CD4-positive, alpha-beta T cell treated with Interleukin-15 for 4 hours (primary cell): ENCODE measurements at places on chromosomes 4 and X.
A peak's percentile ranks its signal among the peaks of the same experiment; 100 is the strongest.

DNA sequence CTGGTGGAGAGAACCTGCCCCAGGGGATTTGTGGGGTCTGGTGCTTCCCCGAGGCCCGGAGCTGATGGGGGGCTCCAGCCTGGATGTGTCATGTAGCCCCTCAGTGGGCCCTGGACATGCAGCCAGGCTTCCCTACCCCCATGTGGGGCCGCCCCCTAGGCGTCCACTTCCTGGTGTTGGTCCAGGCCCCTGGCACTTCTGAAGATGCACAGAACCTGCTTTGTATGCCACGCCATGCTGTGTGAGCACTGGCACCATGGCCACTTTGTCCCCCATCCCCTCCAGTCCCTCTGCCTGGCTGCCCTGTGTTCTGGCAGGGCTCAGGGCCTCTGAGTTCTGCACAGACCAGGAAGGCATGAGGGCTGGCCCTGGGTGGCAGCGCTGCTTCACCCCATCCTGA is 29.2 kb downstream of the WFS1 start:
- DNase-seq, result no peak

DNA sequence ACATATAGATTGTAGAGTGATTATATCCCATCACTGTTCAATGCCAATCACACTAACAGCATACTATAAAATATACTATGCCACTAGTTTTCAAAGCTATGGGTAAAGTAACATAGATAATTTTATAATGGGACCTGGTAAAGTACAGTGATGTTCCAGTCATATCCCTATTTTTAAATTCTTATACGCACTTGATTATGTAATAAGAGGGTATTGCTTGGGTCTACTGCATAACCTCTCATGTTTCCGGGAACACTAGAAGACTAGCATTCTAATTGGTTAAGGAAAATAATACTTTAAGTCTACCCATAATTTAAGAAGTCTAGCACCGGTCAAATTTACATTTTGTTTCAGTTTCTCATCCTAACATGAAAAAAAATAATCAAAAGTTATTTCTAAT is 275.1 kb downstream of the CHIC1 start:
- no peak for DNase-seq

DNA sequence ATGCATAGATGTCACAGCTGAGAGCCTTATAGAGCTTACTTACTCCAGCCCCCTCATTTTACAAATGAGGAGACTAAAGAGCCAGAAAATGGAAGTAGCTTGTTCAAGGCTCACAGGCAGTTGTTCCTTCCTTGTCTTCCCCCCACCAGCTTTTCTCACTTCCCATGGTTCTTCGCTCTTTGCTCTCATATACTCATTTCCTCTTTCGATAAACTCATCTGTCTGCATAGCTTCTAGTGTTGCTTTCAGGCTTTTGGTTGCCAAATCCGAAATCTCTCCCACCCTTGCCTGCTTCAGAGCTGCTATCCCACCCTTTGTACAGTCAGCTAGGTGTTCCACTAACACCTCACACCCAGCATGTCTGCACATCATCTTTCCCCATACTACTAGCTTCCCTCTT is 25.0 kb upstream of the GJB1 start:
- DNase-seq, result peak; percentile 23

DNA sequence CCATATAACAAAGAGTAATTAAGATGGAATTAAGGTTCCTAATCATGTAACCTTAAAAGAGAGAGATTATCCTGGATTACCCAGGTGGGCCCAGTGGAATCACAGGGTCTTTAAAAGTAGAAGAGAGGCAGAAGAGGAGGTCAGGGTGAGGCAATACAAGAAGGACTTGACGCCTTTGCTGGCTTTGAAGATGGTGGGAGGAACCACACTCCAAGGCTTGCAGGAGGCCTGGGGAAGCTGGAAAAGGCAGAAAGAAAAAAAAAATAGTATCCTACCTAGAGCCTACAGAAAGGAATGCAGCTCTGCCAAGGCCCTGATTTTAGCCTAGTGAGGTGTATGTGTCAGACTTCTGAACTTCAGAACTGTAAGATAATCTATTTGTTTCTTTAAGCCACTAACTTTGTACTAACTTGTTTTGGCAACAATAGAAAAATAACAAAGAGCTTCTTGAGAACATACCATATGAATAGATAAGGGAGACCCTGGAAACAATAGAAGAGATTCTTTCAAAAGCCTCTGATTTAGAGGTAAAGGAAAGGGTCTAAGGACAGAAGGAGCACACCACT is 229.9 kb upstream of the TTC29 start:
- no peak for DNase-seq

DNA sequence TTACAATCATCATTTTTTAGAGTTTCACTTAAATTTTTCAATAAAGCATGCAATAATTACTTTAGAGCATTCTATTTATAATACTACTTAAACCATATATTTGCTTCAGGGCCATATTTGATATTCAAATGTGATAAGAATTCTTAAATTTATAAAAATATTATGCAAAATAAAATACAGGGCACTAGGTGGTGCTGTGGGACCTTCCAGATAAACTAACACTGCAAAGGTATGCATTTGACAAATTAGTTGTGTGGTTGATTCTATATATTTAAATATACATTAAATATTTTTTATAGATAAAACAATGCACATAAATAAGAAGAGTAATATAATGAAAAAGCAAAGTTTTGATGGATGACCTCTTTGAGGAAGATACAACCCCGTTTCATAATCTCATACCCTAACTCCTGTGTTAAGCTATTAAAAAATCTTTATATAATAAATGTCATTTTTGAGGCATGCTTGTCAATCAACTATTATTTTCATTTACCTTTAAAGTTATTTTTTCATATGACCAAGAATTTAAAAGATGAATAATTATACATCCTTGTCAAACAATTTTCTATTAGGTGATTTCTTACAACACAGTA is 128.4 kb downstream of the REELD1 start:
- peak; percentile 46 for DNase-seq

- DNase-seq, result no peak
These were observed 44.6 kb upstream of the SLITRK2 start for GRCh38 chrX:145773006-145773405.

GRCh38 chr4:89576246-89576645 is 260.7 kb downstream of the SNCA start:
- DNase-seq, result no peak

- no peak for DNase-seq
These were observed at the start of gene PAGE5 for GRCh38 chrX:55220119-55220794. PAGE5 (plus strand) TSS chrX:55220346; CDS start chrX:55221383, 1,037 bp downstream.

GRCh38 chr4:101933855-101934254 is 143.3 kb downstream of the BANK1 start:
- DNase-seq, result no peak

- no peak for DNase-seq
These were observed 51.0 kb upstream of the CFAP47 start for GRCh38 chrX:35868501-35868900.

- DNase-seq, result no peak
These were observed 150.1 kb upstream of the NUDT10 start for GRCh38 chrX:51182545-51182944.

- DNase-seq, result peak; percentile 53
These were observed 669 bp downstream of the IRF2 start for GRCh38 chr4:184473499-184474262.

- DNase-seq, result no peak
These were observed 238.8 kb downstream of the GRIA3 start for GRCh38 chrX:123422875-123423274.

- DNase-seq, result no peak
These were observed 649.6 kb downstream of the SPRY1 start for GRCh38 chr4:124046190-124046589.

GRCh38 chrX:68490644-68491043 is 8.2 kb upstream of the YIPF6 start:
- DNase-seq, result no peak

DNA sequence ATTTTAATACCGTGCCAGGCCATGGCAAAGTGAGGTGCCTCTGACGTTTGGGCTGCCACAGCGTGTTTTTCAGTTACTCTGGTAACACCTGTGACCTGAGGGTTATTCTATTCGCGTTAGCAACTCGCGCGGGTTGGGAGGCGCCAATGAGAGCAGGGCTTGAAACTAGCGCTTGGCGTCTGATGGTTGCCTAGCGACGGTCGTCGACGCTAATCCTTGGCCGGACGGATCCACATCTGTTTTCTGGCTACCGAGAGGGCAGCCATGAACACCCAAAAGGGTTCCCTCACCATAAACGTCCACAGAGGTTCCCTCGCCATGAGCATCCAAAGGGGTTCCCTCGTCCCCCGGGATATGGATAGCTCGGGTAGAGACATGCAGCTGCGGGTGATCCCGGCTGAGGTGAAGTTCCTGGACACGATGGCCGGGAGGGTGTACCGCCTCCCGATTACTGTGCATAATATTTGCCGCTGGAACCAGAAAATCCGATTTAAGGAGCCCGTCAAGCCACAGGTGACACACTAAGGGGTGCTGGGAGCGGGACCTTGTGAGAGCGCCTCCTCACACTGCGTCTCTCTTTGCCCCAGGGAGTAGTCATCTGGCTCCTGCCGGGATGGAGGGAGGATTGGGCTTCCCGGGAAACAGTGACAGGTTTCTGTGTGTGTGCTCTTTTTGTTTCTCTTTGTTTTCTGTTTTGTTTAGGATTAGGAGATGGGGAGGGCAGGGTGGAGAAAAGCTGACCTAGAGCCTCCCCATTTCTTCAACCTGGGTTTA is at the start of gene CFAP47:
TSS of gene CFAP47 (plus strand) at position 199 of the 774 bp plus-strand sequence. CDS start at position 265, 66 bp downstream.
- DNase-seq, result no peak

GRCh38 chr4:6041800-6042199 is 23.6 kb upstream of the C4orf50 start:
- no peak for DNase-seq

- no peak for DNase-seq
These were observed 146.8 kb upstream of the RBPJ start for GRCh38 chr4:26174027-26174426.

GRCh38 chr4:113057891-113058290 is 8.4 kb downstream of the ANK2 start:
- DNase-seq, result no peak

GRCh38 chrX:154379569-154379951 is 465 bp downstream of the EMD start:
- no peak for DNase-seq

DNA sequence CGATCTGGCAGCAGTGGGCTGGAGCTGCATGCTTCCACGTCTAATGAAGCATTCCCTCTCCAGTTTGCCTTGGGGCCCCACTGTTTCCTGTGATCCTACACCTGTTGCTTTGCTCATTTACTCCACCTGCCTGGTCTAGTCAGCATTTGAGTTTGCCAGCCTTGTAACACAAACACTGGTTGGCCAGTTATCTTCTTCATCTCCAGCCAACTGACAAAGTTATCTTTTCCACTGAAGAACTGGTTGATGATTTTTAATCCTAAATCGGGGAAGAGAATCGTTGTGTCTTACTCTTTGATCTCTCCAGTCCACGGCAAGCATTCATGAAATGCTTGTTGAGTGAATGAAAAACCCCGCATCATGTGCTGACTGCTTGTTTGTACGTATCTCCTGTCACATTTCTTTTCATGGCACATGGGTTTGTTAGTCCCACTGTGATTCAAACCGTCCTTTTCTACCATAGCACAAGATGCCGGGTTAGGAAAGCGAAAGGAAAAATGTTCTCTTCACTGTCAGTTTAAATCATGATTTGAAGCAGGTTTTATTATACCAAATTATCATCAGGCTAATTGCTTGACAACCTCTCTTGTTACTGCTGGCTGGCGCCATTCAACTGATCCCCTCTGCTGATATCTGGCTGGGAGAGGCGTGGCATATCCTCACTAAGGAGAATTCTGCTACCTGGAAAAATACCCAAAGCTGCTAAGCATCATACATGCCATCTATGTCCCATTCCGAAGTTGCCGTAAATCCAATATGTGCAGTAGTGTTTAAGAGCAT is 144.8 kb downstream of the SHROOM3 start:
- no peak for DNase-seq

DNA sequence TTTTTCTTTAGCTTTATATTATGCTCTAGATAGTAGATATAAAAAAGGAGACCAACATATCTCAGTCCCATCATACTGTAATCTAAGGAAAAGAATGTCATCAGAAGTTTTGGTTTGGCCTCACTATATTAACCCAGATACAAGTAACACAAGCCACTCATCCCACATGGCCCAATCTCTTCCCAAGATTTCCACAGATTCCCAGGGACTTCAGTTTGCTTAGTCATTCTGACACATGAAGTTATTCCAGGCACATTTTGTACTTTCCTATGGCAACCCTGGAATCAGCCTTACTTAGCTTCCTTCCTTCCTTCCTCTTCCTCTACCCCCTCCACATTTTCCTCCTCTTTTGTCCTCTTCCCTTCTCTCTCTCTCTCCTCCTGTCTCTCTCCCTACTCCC is 21.7 kb upstream of the DCLK2 start:
- no peak for DNase-seq

- no peak for DNase-seq
These were observed 1862.7 kb downstream of the STIM2 start for GRCh38 chr4:28723371-28723770.

- DNase-seq, result peak; percentile 65
These were observed 17.0 kb upstream of the TMEM154 start for GRCh38 chr4:152696764-152697261.

DNA sequence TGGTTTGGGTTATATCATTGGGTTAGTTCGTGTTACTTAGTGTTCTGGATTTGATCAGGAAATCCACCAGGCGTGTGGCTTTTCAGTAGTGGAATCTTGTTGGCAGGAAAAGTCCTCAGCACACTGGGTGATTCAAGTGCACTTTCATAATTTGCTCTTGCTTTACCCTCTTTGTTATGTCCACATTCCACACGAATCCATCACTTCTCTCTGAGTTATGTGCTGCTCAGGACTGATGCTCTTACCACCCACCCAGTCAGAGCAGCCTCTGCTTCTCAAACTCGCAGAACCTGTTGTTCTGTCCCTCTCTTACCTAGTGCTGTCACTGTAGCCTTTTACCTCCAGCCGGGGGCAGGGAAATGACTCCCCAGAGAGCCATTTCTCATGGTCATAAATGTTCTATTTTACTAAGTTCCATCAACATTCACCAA is 37.2 kb upstream of the SCRG1 start:
- no peak for DNase-seq

DNA sequence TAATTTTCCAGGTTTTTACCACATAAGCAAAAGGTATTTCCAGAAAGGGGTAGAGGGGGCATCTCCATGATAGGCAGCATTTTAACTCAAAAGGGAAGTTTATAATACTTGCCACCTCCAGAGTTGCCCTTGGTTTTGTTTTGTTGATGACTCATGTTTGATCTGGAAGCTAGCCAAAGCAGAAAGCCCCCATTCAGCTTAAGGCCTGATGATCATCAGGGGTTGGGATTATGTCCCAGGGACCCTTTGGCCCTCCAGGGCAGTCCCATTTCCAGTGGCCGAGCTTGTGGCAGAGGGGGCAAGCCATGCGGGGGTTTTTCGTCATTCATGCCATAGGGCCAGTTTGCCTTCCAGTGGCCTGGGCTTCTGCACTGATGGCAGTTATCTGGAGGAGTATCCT is 143.0 kb upstream of the PLAC1 start:
- DNase-seq, result no peak

GRCh38 chr4:177304094-177304493 is 5.6 kb upstream of the NEIL3 start:
- DNase-seq, result no peak

DNA sequence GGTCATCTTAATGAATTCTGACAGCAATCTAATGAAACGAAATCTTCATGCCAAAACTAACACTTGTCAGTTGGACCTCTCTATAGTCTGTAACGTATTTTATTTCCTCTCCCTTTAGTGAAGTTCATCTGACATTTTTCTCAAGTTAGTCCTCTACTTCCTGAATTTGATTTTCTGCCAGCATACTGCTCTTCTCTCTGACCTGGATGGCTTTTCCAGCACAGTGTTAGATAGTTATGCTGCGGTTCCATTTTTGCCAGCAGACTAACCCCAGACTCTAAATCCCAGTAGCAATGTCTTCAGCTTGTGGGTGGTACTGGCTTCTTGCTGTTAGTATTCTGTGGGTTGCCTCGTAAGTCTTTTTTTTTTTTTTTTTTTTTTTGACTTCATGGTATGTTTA is 146.7 kb upstream of the VEGFC start:
- DNase-seq, result no peak
